ENCODE measurements at places on chromosomes 6 and 20. TPM values are rescaled to one million over a fixed set of nuclear protein-coding genes. Genes with fewer than 3 reads are reported as not detected.

ANKRD66 gene
- total RNA-seq: 0.66 TPM

SIRPG gene
- not detected for total RNA-seq

DPPA5 gene
- total RNA-seq: not detected

C6orf15 gene
- not detected for total RNA-seq

COL12A1 gene
- 658 TPM for total RNA-seq

BEND6 gene
- 0.27 TPM for total RNA-seq

BRD2 gene
- 86.8 TPM for total RNA-seq

MAS1 gene
- total RNA-seq: 0.09 TPM

RING1 gene
- 22.8 TPM for total RNA-seq

DNAH8 gene
- 2.2 TPM for total RNA-seq

SMOC2 gene
- total RNA-seq: 65.4 TPM

SPATS1 gene
- not detected for total RNA-seq

CRISP3 gene
- 0.04 TPM for total RNA-seq

NRSN2 gene
- 12.4 TPM for total RNA-seq

GPR63 gene
- 2.6 TPM for total RNA-seq

MYT1 gene
- total RNA-seq: 0.09 TPM

STMND1 gene
- not detected for total RNA-seq

MAS1L gene
- not detected for total RNA-seq

MLN gene
- not detected for total RNA-seq

UST gene
- total RNA-seq: 10.1 TPM

GABBR1 gene
- total RNA-seq: 14.0 TPM

EBF4 gene
- 3.2 TPM for total RNA-seq

OXT gene
- total RNA-seq: 0.66 TPM

BMP7 gene
- total RNA-seq: 3.8 TPM

PPP2R5D gene
- 34.7 TPM for total RNA-seq

SH3BGRL2 gene
- 8.5 TPM for total RNA-seq

CPXM1 gene
- total RNA-seq: 41.5 TPM

CD93 gene
- 67.5 TPM for total RNA-seq

NOTCH4 gene
- total RNA-seq: 14.0 TPM

TLDC2 gene
- 0.04 TPM for total RNA-seq

PGM3 gene
- total RNA-seq: 52.9 TPM
